Renal cortical epithelial cell (primary cell): ENCODE measurements at places on chromosomes 13 and 19. TPM values are rescaled to one million over a fixed set of nuclear protein-coding genes. Genes with fewer than 3 reads are reported as not detected.

The HCN2 gene
- total RNA-seq: 0.55 TPM in 1 of 2 replicates, not detected in the other

The SIGLECL1 gene
- not detected in 2 replicates for total RNA-seq

The ZNF575 gene
- 0.25 TPM in 1 of 2 replicates, not detected in the other for total RNA-seq

The PNMA8B gene
- 0.35 and 0.85 TPM in 2 replicates for total RNA-seq

The LRRC4B gene
- total RNA-seq: 0.30 TPM in 1 of 2 replicates, not detected in the other

The ZNF699 gene
- 8.5 and 10.9 TPM in 2 replicates for total RNA-seq

The NLRP7 gene
- total RNA-seq: not detected in 2 replicates

The ATP8A2 gene
- 2.7 and 12.3 TPM in 2 replicates for total RNA-seq

The NANOS3 gene
- total RNA-seq: not detected in 2 replicates

The ZNF540 gene
- total RNA-seq: 0.45 and 3.8 TPM in 2 replicates

The PRODH2 gene
- total RNA-seq: 0.20 TPM in 1 of 2 replicates, not detected in the other

The PRTN3 gene
- total RNA-seq: not detected in 2 replicates

The C19orf38 gene
- total RNA-seq: 0.85 TPM in 1 of 2 replicates, not detected in the other

The SLC27A1 gene
- 10.1 and 19.4 TPM in 2 replicates for total RNA-seq

The ZNF565 gene
- 5.0 and 7.9 TPM in 2 replicates for total RNA-seq

The CEACAM20 gene
- total RNA-seq: not detected in 2 replicates

The NXNL1 gene
- total RNA-seq: not detected in 2 replicates

The SOHLH2 gene
- 0.10 and 0.69 TPM in 2 replicates for total RNA-seq

The CLEC17A gene
- total RNA-seq: not detected in 2 replicates

The FXYD1 gene
- total RNA-seq: not detected in 2 replicates

The ADAMTS10 gene
- total RNA-seq: 0.69 and 10.7 TPM in 2 replicates

The TJP3 gene
- total RNA-seq: 1.1 and 11.5 TPM in 2 replicates

The SBK2 gene
- 2.1 TPM in 1 of 2 replicates, not detected in the other for total RNA-seq

The CGB8 gene
- total RNA-seq: 1.2 TPM in 1 of 2 replicates, not detected in the other

The BRME1 gene
- total RNA-seq: 0.25 and 0.35 TPM in 2 replicates

The ZNF525 gene
- total RNA-seq: 10.2 and 15.3 TPM in 2 replicates

The ZSWIM9 gene
- total RNA-seq: 1.0 and 5.6 TPM in 2 replicates

The AMER2 gene
- total RNA-seq: not detected in 2 replicates

The ZNF665 gene
- 1.4 and 5.4 TPM in 2 replicates for total RNA-seq

The COL4A1 gene
- 1,634 and 1,793 TPM in 2 replicates for total RNA-seq

The CLDND2 gene
- total RNA-seq: not detected in 2 replicates

The IRGC gene
- not detected in 2 replicates for total RNA-seq

The DOCK6 gene
- total RNA-seq: 5.9 and 27.1 TPM in 2 replicates

The CEACAM7 gene
- not detected in 2 replicates for total RNA-seq

The NUFIP1 gene
- total RNA-seq: 2.6 and 5.2 TPM in 2 replicates

The ZNF865 gene
- 1.0 and 5.8 TPM in 2 replicates for total RNA-seq

The SIGLEC12 gene
- total RNA-seq: not detected in 2 replicates

The SLITRK6 gene
- 0.17 TPM in 1 of 2 replicates, not detected in the other for total RNA-seq

The RUVBL2 gene
- 170 and 313 TPM in 2 replicates for total RNA-seq

The YJEFN3 gene
- 0.50 and 0.69 TPM in 2 replicates for total RNA-seq

The IL11 gene
- 3.7 and 38.4 TPM in 2 replicates for total RNA-seq

The KLK3 gene
- total RNA-seq: not detected in 2 replicates

The CA11 gene
- total RNA-seq: 0.35 and 3.3 TPM in 2 replicates

The SYT5 gene
- total RNA-seq: 1.0 TPM in 1 of 2 replicates, not detected in the other

The ZNF493 gene
- total RNA-seq: 4.9 and 26.2 TPM in 2 replicates

The QPCTL gene
- 10.9 and 24.1 TPM in 2 replicates for total RNA-seq

The EPSTI1 gene
- 14.8 and 27.7 TPM in 2 replicates for total RNA-seq

The SHANK1 gene
- total RNA-seq: 0.17 and 0.65 TPM in 2 replicates
